PC-3 (cell line): ENCODE measurements at places on chromosomes 5 and 9.

- DNase-seq = peak; percentile 84
Observed at GRCh38 chr9:110069326-110070248, 138.4 kb downstream of the C9orf152 start.

DNA sequence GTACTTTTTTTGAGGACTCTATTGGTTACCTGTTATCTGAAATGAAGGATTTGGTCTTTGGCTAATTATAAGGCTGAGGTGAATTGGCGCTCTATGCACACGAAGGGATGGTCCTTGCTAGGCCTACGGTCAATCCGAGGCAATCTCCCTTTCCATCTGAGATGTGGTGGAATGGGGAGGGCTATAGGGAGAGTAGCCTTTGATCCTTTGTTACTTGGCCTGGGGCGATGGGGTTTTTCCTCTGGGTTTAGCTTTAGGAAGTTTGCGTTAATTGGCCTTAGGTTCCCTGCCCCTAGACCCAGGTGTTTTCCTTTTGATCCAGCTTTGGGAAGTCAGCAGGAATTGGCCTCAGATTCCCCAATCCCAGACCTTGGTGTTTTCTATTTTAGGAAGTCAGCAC lies 102.1 kb upstream of the C9orf72 start:
- DNase-seq = no peak

DNA sequence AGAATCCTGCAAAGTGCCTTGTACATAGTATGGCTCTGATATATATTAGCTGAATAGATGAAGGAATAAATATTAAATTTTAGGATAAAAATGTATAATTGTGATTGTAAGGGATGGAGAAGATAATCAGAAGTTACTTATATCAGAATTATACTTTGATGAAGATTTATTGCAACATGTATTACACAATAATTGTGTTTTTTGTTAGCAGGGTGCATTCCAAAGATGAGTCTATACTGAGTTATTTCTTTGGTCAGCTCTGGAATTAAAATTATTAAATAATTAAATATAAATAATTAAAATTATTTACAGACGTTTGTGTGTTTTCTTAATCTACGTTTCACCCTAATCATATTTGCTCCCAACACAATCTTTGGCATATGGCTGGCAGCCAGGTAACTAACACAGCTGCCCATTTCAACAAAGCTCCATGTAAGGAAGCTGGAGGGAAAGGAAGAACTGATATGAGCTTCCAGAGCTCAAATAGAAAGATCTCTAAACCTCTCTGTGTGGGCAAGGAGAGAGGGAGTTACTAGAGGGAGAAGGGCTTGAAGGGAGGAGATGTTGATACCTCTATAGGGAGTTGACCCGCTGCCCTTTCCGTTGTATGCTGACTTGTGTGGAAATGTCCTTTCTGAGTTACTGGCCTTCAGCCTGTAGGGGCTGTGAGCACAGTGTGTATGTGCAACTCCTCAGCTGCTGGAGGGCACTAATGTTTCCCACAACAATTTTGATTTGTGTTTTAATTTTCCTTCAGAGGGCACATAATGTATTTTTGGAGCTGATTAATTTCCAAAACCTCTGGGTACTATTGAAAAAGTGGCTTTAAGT lies 403.4 kb downstream of the MAN2A1 start:
- no peak for DNase-seq

DNA sequence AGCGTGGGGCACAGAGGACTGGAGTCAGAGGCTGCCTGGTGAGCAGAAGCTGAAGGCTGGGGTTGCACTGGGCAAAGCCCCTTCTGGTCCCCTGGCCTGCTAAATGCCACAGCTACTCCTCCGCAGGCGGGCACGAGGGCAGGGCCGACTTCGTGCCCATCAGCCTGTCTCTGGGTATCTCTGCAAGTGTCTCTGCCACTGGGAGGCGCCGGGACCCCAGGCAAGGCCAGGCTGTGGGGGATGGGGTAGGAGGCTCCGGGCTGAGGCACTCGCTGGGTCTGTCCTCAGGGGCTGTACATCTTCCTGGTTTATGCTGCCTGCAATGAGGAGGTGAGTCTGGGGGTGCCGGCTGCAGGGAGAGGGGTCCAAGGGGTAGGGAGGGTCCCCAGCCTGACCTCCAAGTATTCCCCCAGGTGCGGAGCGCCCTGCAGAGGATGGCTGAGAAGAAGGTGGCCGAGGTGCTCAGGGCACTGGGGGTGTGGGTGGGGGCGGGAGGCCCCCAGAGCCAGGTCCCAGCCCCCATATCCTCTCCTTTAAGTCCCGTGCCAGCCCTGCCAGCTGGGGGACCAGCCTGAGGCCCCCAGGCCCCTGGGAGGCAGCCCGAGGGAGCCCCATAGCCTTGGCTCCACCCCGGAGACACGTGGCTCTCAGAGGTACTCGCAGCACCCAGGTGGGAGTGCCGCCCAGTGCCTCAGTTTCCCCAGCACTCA lies 25.1 kb downstream of the ADGRD2 start:
- DNase-seq = no peak

- peak; percentile 17 for DNase-seq
Observed at GRCh38 chr9:97689401-97690180, 7.5 kb downstream of the XPA start.

GRCh38 chr5:151140686-151141459 lies 16.7 kb downstream of the ANXA6 start:
- no peak for DNase-seq

DNA sequence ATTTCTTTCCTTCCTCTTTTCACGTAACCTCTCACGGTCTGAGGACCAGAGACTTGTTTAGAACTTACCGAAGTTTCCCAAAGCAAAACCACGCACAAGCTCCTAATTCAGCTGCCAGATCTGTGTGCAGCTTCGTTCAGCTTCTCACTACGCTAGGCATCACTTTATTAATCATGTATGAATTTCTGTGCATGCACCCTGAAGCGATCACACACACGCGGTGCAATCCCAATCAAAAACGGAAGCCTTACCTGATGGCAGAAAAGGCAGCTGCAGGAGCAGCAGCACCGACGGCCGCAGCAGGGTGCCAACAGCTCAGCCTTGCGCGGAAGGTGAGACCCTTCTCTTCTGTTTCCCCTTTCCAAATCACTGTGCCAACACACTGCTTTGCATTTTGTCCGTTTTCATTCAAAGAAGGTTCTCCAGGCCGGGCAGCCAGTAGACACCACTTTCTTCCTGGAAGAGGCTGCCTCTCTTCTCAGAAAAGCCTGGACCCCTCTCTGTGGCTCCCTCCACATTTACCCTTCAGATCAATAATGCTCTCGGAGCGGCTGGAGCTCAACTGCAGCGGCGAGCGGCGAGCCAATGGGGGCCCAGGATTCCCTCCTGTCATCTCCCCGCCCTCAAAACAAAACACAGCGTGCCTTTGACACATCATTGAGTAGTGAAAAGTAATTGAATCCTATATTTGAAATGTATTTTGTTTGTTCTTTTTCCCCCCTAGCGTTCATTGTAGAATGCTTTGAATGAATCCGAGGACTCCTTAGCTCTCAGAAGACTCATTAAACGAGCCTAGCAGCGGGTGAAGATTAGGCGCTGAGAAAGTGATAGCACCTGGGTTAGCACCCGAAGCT lies at the start of gene CDH12:
CDH12 (minus strand) TSS at position 538 of the 854 bp plus-strand sequence.
- peak; percentile 25 for DNase-seq

GRCh38 chr9:70049236-70049635 lies 5.6 kb downstream of the MAMDC2 start:
- peak; percentile 55 for DNase-seq

GRCh38 chr5:175133185-175133584 lies 310.8 kb downstream of the DRD1 start:
- no peak for DNase-seq

DNA sequence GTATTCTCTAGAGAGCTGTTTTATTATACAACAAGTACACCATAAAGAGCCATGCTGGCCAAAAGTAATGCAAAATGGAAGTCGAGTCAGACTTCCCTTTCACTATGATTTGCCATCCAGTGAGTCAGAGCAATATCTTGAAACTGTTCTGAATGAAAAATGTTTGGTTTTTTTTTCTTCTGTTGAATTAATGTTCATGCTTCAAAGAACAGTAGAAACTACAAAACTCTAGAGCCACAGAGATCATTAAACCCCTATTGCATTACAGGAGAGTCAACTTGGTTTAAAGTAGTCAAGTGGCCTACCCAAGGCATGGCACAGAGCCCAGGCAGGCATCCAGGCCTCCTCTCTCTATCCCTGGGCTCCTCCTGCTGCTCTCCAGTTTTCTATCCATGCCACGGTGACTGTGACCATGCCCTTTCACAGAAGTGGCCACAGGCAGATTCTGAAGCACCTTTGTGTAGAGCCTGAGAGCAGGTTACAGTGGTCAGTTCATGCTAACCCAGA lies 358.9 kb downstream of the DEPDC1B start:
- DNase-seq = no peak

DNA sequence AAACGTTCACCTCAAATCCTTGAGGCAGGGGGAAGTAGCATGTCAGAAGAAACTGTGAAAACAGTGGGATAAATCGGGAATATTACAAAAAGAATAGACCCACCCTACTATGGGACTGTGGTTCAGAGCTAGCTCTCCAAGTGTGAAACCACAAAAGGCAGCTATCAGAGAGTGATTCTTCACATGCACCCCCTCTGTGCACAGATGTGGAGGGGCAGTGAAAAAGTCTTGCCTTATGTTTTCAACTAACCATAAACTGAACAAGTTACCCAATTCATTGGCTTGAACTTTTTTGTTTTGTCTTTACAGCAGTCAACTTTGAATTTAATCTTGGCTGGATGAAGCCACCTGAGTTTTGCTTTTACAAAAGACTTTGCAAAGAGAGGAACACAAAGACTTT lies 98.8 kb upstream of the NR4A3 start:
- DNase-seq = no peak

GRCh38 chr5:108801776-108802175 lies 54.1 kb downstream of the FER start:
- peak; percentile 92 for DNase-seq

DNA sequence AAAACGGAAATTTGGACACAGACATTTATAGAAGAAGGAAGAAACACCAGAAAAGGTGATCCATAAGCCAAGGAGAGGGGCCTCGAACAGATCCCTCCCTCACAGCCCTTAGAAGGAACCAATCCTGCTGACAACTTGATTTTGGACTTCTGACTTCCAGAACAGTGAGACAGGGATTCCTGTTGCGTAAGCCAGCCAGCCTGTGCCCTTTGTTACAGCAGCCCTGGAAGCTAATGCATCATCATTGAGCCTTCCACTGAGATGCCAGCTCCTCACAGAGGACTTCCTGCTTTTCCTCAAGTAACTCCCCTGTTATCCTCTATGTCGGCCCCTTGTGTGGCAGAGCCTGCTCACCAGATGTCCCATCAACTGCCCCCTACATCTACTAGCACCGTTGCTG lies 94.1 kb downstream of the JMY start:
- DNase-seq = no peak

- no peak for DNase-seq
Observed at GRCh38 chr5:134070725-134071613, 43.5 kb upstream of the TCF7 start.

- no peak for DNase-seq
Observed at GRCh38 chr9:8011974-8012373, 212.4 kb upstream of the DMAC1 start.

GRCh38 chr5:90873033-90873517 lies 314.5 kb downstream of the ADGRV1 start:
- no peak for DNase-seq

GRCh38 chr9:98303633-98304125 lies 48.2 kb upstream of the TBC1D2 start:
- DNase-seq = no peak

DNA sequence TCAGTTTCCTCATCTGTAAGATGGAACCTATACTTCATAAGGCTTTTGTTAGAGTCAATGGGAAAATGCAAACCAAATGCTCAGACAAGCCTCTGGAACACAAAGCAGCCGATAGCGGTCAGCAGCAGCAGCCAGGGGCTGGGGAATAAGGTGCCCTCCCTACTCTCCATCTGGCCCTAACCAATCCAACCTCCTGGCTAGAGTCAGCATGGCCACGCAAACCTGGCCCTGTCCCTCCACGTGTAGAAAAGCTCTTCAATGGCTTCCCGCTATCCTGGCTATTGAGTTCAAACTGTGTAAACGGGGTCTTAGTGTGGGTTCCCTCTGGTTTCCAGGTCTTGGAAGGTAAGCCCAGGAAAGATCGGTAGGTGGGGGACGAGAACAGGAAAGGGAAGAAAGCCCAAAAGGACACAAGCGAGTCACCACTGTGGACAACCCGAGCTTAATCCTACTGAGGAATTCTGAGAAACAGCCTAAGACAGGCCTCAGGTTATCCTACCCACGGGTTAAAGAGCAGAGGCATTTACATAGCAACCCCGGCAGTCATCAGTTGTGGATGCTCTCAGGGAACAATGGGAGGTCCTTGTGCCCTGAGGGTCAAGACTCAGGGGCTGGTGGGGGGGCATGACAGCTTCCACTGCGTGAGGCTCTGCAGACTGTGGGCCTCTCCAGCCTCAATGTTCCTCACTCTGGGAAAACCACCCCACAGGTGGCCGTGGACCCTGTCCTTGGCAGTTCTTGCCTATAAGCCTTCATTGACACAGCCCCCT lies 30.9 kb downstream of the FABP6 start:
- DNase-seq = no peak

DNA sequence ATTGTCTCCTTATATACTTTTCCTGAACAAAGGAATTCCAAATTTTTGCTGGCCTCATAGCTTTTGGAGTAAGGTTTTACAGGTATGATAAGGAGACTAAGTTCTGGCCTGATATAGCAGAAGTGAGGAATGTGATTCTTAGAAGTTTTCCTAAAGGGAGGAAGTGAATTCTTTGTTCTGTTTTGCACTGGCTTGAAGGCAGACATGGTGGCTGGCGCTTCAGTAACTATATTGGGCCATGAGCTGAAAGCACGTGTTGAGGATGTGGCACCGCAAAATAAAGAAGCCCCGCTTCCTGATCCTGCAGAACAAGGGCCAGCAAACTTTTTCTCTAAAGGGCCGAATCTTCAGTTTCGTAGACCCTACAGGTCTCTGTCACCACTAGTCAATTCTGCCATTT lies 224.2 kb downstream of the SNX18 start:
- DNase-seq = no peak

DNA sequence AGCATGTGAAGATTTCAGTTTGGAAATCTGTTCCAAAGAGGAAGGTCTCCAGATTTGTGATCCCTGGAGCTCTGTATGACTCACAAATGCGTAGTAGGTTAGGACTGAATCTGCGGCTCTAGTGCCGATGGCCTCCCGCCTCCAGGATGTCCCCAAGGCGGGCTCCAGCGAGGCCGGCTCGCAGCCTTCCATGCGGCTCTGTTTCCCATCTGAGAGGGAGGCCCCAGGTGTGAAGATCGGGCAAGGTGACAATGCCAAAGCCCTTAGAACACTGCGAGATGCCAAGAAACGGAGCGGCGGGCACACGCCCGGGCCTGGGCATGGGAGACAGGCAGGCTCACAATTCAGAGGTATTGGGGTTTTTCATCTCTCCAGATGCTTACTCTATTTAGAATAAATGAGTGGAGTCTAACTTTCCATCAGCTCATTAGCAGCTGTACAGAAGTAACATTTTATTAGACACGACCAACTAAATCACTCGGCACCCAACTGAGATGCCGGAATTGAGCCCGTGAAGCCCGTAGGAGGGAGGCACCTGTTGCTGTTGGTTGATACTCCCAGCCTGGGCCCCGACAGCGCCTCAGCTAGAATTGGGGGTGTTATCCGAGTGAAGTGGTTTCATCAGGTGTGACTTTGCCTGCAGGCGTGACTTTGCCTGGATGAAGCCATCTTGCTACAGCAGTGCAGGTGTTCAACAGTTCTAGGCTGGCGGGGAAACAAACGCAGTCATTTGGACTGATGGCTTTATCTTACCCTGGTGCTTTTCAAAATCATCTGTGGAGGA lies 7.4 kb upstream of the MRPS2 start:
- no peak for DNase-seq

- peak; percentile 56 for DNase-seq
Observed at GRCh38 chr9:125343518-125344275, 82.1 kb downstream of the GAPVD1 start.
